IPS-NIHi11 (cell line): ENCODE measurements at places on chromosomes 5 and 9.
A peak's percentile ranks its signal among the peaks of the same experiment; 100 is the strongest.

DNA sequence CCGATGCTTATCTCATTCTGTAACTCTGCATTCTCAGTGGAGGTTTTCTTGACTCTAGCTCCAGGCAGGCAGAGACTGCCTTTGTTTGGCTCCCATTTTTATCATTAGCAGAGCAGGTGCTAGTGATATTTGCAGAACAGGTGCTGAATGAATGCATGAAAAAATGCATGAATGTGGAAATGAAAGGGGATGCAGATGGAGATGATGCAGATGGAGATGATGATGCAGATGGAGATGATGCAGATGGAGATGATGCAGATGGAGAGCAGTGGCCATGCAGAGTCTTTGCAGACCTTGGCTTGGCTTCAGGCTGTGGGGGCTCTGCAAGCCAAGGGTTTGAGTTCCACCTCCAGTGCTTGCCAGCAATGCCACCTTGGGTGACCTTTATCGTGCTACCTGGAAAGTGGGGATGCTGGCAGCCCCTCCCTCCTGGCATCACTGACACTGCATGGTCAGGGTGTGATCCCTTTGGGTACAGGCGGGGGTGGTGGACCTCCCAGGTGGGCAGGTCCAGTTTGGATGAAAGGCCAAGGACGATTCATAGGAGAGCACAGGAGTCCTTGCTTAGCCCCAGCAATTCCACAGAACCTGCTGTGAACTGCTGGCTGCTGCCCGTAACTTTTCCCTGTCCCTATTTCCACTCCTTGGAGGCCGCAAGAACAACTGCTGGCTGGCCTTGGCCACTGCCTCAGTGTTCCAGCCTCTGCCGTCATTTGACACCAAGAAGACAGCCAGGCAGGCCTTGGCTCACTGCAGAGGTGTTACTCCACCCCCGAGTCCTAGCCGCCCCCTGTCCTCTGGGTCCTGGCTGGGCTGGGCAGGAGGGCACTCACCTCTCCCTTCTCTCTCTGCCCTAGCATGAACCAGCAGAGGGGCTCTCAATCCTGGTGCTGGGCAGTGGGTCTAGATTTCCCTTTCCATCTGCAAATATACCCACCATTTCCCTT lies 33.0 kb downstream of the ERGIC1 start:
- peak; percentile 46 for DNase-seq

DNA sequence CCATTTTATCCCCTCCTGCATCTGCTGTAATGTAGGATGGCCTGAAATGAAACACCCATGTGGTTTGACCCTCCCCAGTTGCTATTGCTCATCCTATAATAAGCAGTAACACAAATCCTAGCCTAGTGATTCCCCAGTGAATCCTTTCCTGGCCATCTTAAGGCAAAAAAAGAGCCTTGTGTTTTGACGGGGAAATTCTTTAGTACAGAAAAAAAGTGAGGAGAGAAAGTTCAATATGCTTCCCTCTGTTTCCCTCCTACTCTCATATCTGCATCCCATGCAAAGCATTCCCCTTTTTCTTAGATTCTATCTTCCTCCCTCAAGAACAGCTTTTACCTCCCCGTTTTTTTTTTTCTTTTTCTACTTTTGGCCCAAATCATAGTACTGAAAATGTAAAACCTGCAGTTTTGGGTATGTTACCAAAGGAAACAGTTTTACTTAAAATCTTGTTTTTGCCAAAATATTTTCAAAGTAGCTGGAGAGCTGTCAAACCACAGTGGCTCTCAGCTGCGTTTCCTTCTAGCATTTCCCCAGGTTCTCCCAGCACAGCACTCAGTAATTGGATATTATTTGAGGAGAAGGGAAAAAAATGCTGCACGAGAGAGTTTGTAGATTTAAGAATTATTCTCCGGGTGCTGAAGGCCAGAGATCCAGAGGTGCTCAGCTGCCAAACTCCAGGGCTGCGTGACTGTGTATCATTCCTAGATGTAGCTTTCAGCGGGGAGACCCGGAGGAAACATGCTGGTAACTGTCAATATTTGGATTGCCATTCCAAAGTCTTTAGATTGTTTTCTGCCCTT lies 321.4 kb downstream of the NPR3 start:
- DNase-seq, result no peak

- DNase-seq, result no peak
These were observed 114.8 kb downstream of the RGS3 start for GRCh38 chr9:113578279-113578865.

- no peak for DNase-seq
These were observed 80.7 kb downstream of the NRG2 start for GRCh38 chr5:139962445-139962844.

GRCh38 chr5:35457912-35458823 lies 159.5 kb upstream of the SPEF2 start:
- no peak for DNase-seq

- no peak for DNase-seq
These were observed 206.8 kb downstream of the NR3C1 start for GRCh38 chr5:143196601-143197259.

GRCh38 chr9:72355153-72355552 lies 9.9 kb downstream of the ZFAND5 start:
- no peak for DNase-seq

DNA sequence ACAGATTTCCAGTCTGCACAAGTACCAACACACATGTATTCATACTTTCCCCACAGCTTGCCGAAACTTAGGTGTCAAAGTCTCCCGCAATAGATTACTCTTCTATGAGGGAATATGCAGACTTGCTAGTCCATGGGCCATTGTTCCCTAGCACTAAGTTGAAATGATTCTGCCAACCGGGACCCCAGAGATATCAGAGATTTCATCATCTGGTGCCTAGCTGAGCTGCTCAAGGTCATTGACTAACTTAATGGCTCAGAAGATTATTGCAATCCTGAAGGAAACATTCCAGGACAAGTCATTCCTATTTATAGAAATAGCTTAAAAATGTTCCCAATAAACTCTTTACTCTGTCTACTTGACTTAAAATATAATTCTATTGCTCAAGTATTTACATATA lies 202.6 kb downstream of the PIK3R1 start:
- DNase-seq, result no peak

GRCh38 chr9:35598866-35599590 lies 6.0 kb upstream of the TESK1 start:
- DNase-seq, result no peak

DNA sequence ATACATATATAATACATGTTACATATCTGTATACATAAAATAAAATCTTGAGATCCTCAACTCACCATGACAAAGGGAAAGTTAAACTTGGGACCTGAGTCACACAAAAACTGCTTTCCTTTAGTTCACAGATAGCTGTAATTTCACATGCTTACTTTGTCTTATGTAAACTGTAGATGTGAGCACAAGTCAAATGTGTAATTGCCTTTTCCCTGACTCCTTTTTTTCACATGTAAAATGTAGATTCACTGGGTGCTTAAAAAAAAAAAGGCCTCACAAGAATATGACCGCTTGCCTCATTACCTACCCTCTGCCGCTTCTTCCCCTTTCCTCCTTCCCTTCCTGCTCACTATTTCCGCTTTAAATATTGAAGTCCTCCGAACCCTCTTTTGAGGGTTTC lies 21.9 kb upstream of the FAM169A start:
- no peak for DNase-seq

GRCh38 chr9:93329629-93330280 lies 121.7 kb upstream of the FAM120A start:
- DNase-seq, result no peak
